Smooth muscle cell of bladder (primary cell): ENCODE measurements at places on chromosomes 11 and 22. TPM values are rescaled to one million over a fixed set of nuclear protein-coding genes. Genes with fewer than 3 reads are reported as not detected.

PIK3IP1 gene
- total RNA-seq = 32.2 and 33.8 TPM in 2 replicates

KIF18A gene
- total RNA-seq = 2.6 and 5.5 TPM in 2 replicates

ME3 gene
- total RNA-seq = 24.6 and 30.2 TPM in 2 replicates

KRTAP5-7 gene
- not detected in 2 replicates for total RNA-seq

USP35 gene
- 8.5 and 11.8 TPM in 2 replicates for total RNA-seq

WNT11 gene
- total RNA-seq = 0.28 and 1.1 TPM in 2 replicates

XKR3 gene
- not detected in 2 replicates for total RNA-seq

IL17REL gene
- total RNA-seq = under 0.01 TPM in 1 of 2 replicates, not detected in the other

GSTT2B gene
- 7.0 and 7.2 TPM in 2 replicates for total RNA-seq

ZNF215 gene
- total RNA-seq = 3.1 and 4.3 TPM in 2 replicates

TPBGL gene
- under 0.01 TPM in 1 of 2 replicates, not detected in the other for total RNA-seq

MUC2 gene
- total RNA-seq = not detected in 2 replicates
